Subcutaneous preadipocyte (primary cell): ENCODE measurements at places on chromosomes 5 and 9. TPM values are rescaled to one million over a fixed set of nuclear protein-coding genes. Genes with fewer than 3 reads are reported as not detected.

The C5 gene
- total RNA-seq, result 4.4 and 5.1 TPM in 2 replicates

The BNIP1 gene
- total RNA-seq, result 18.6 and 21.7 TPM in 2 replicates

The CCDC152 gene
- total RNA-seq, result 2.6 and 3.3 TPM in 2 replicates

The HRCT1 gene
- total RNA-seq, result 1.4 and 1.8 TPM in 2 replicates

The CACNA1B gene
- total RNA-seq, result under 0.01 and 0.20 TPM in 2 replicates

The PCDHGA6 gene
- 2.2 and 2.9 TPM in 2 replicates for total RNA-seq

The PCDHB4 gene
- 0.37 TPM in 1 of 2 replicates, not detected in the other for total RNA-seq

The SPATA6L gene
- total RNA-seq, result 0.39 and 1.5 TPM in 2 replicates

The PCDHGA9 gene
- 2.9 and 4.3 TPM in 2 replicates for total RNA-seq

The NUTM2F gene
- total RNA-seq, result not detected in 2 replicates

The PCDHAC2 gene
- under 0.01 and 0.37 TPM in 2 replicates for total RNA-seq

The FGF1 gene
- 0.73 and 0.98 TPM in 2 replicates for total RNA-seq

The IL13 gene
- under 0.01 TPM in 1 of 2 replicates, not detected in the other for total RNA-seq

The DRD1 gene
- not detected in 2 replicates for total RNA-seq

The DIRAS2 gene
- under 0.01 TPM in 1 of 2 replicates, not detected in the other for total RNA-seq

The RBM27 gene
- 21.7 and 31.7 TPM in 2 replicates for total RNA-seq

The WASHC1 gene
- total RNA-seq, result 5.1 and 5.5 TPM in 2 replicates

The SLC6A7 gene
- total RNA-seq, result not detected in 2 replicates

The HTR1A gene
- total RNA-seq, result not detected in 2 replicates

The ADGRD2 gene
- total RNA-seq, result not detected in 2 replicates

The PDGFRB gene
- 253 and 297 TPM in 2 replicates for total RNA-seq

The NUDT12 gene
- 11.4 and 13.1 TPM in 2 replicates for total RNA-seq

The PSD2 gene
- total RNA-seq, result under 0.01 TPM in 2 replicates

The OR1Q1 gene
- total RNA-seq, result not detected in 2 replicates

The GPX3 gene
- total RNA-seq, result 3.1 and 32.3 TPM in 2 replicates

The IL9 gene
- not detected in 2 replicates for total RNA-seq

The STC2 gene
- 11.5 and 16.2 TPM in 2 replicates for total RNA-seq

The PPIC gene
- 15.8 and 19.9 TPM in 2 replicates for total RNA-seq

The SPATA31D4 gene
- not detected in 2 replicates for total RNA-seq
